ENCODE measurements at places on chromosomes 13 and 19. TPM values are rescaled to one million over a fixed set of nuclear protein-coding genes. Genes with fewer than 3 reads are reported as not detected.

RXFP2 gene
- not detected for total RNA-seq

UBE2L5 gene
- not detected for total RNA-seq

C19orf33 gene
- 19.2 TPM for total RNA-seq

ZNF850 gene
- total RNA-seq = 4.6 TPM

SLC15A1 gene
- total RNA-seq = under 0.01 TPM

SOX1 gene
- not detected for total RNA-seq

CYP4F11 gene
- not detected for total RNA-seq

ZNF134 gene
- 13.9 TPM for total RNA-seq

LILRA2 gene
- not detected for total RNA-seq

SPATA13 gene
- total RNA-seq = 4.0 TPM

GPR183 gene
- total RNA-seq = not detected

TUBGCP3 gene
- 20.0 TPM for total RNA-seq

NMRK2 gene
- not detected for total RNA-seq

GJB6 gene
- not detected for total RNA-seq

NAXD gene
- total RNA-seq = 20.0 TPM

IQCN gene
- total RNA-seq = under 0.01 TPM

DYRK1B gene
- total RNA-seq = 15.0 TPM

SCN1B gene
- total RNA-seq = 7.6 TPM

SPTBN4 gene
- 0.09 TPM for total RNA-seq

ZNF709 gene
- 3.6 TPM for total RNA-seq

CRB3 gene
- total RNA-seq = not detected

WDR87 gene
- total RNA-seq = not detected

SLC25A41 gene
- under 0.01 TPM for total RNA-seq

C19orf73 gene
- total RNA-seq = 0.63 TPM

FGF22 gene
- not detected for total RNA-seq

KIR3DL2 gene
- not detected for total RNA-seq

IGSF23 gene
- 0.28 TPM for total RNA-seq

LYPD3 gene
- total RNA-seq = not detected

MFSD12 gene
- 122 TPM for total RNA-seq

RGS9BP gene
- total RNA-seq = 0.18 TPM

CEACAM7 gene
- total RNA-seq = not detected

CPAMD8 gene
- total RNA-seq = 0.18 TPM

GAPDHS gene
- not detected for total RNA-seq

TBC1D4 gene
- 45.3 TPM for total RNA-seq

RB1 gene
- 35.3 TPM for total RNA-seq

TSKS gene
- not detected for total RNA-seq

CEACAM3 gene
- total RNA-seq = not detected

ENOX1 gene
- total RNA-seq = 1.4 TPM

ICAM5 gene
- 0.56 TPM for total RNA-seq

GMIP gene
- 7.0 TPM for total RNA-seq

PPP2R1A gene
- 119 TPM for total RNA-seq

PGPEP1 gene
- 25.7 TPM for total RNA-seq

PRRG2 gene
- 4.2 TPM for total RNA-seq

KCNJ14 gene
- 0.36 TPM for total RNA-seq

Data from endothelial cell of coronary artery (primary cell).